Fibroblast of villous mesenchyme (primary cell): ENCODE measurements at places on chromosomes 3 and 15.

- no peak for DNase-seq
These were observed 102.4 kb downstream of the MSL2 start for GRCh38 chr3:136093771-136094170.

DNA sequence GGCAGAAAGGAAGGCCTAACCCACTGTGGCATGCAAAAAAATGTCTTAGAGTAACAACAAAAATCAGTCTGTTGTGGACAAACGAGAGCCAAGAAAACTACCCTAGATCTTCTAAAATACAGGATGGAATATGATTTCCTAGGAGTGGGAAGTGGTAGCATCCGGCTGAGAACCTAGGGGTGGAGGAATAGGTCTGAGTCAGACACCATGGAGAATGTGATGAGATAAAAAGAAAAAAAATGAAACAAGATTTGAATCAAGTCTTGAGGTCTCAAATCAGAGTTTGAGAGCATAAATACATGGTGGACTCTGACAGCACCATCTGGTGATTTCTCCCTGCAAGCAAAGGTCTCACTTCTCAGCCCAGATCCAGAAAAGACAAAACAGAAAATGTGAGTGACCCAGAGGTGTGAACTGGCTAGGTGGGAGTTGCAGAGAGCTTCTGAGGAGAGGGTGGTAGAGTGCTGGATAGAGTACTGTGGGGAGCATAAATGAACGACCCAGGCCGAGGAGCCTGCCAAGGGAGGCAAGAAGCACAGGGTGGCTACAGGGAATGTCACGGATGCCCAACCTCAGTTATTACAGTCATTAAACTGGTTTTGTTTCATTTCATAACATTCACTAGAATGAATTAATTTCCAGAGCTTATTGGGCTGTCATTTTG, 27.6 kb upstream of the VEPH1 start:
- no peak for DNase-seq

DNA sequence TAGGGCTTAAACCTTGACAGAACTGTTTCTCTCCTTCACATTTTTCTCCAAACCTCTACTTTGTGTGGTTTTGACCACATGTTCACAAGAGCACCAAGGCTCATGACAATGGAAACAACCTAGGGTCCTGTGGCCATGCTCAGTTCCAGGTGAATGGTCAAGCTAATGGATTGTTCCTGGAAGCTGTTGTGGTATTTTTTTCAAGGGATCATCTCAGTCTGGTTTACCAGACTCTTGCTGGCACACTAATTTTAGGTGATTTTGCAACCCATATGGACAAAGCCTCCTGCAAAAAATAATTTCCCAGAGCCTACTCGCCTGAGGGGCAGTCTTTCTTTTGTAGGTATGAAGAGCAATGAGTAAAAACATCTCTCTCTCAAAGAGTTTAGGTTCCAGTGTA, 67.2 kb downstream of the LSAMP start:
- DNase-seq, result no peak

DNA sequence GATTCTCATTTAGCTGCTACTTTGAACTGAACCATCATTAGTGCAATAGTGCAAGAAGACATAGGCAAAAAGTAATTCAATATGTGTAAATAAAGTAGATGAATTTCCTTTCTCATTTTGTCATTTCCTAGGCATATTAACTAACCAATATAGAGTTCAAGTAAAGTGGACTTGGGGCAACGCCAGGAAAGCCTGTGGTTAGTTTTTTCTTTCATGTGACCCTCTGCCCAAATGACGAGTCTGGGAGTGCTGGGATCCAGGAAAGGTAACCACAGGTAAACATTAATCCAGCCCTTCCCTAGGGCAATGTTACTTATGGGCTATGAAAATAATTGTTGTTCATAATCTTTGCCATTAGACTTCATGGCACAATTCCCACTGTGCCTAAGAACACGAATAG, 181.0 kb downstream of the VPS13C start:
- no peak for DNase-seq

DNA sequence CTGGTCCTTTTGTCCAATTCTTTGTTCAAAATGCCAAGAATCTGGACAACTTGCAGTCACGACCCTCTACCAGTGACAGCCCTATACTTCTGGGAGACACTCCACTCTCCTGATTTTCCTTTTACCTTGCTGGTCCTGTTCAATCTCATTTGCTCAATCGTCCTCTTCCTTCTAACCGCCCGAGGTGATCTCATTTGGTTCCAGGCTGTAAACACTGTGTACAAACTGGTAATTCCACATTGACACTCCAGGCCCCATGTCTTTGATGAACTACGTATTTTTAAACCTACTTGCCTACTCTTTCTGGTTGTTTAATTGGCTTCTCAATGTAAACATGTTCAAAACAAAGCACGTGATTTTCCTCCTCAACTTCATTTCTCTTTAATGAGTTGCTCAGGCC, 23.7 kb upstream of the C3orf49 start:
- no peak for DNase-seq

GRCh38 chr3:193030276-193030675, 112.6 kb upstream of the MB21D2 start:
- peak; percentile 10 for DNase-seq

GRCh38 chr15:32880642-32881041, 162.8 kb downstream of the GREM1 start:
- no peak for DNase-seq

- no peak for DNase-seq
These were observed at the start of gene TNFAIP8L3 for GRCh38 chr15:51094606-51095569. TNFAIP8L3 (minus strand) TSS chr15:51094906; CDS start chr15:51094595, 311 bp downstream.

- no peak for DNase-seq
These were observed 14.1 kb upstream of the SH3BP5 start for GRCh38 chr3:15346516-15346915.

DNA sequence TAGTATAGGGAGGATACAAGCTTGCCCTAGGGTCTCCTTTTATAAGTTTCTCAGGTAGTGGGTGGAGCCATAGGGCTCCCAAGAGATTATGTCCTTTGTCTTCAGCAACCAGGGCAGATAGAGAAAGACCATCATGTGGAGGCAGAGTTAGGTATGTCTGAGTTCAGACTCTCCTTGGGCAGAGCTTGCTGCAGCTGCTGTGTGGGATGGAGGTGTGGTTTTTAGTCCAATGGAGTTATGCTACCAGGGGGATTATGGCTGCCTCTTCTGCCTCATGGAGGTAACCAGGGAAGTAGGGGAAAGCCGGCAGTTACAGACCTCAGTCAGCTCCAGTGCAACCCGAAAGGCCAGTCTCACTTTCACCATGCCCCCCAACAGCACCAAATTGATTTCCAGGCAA, 220.5 kb downstream of the NECTIN3 start:
- no peak for DNase-seq

DNA sequence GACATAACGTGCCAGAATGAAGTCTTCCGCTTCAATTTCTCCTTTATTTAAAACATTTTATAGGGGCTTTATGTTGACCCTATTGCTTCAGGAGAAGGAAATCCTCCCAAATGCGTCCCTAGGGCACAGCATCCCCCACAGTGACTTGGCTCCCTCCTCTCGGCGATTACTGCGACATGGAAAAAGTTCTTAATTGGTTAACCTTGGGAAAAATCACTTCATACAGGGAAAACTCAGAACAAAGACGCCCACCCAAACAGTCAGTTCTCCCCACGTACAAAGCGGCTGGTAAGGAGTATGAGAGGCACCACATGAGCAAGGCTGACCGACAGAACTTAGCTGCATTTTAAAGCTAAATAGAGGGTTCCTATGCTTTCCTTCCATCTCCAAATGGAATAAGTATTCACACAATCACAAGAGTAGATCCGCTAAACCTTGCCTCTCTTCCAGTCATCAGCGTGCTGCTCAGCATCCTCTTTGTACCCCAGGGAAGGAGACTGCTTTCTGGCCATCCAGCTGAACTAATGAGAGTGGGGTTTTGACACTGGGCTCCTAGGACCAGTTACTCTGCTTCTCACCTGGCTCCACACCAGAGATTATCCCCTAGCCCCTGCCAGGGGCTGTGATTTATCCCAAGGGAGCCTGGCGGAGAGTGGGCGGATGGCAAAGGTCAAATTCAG, 415.3 kb upstream of the WNT5A start:
- no peak for DNase-seq

DNA sequence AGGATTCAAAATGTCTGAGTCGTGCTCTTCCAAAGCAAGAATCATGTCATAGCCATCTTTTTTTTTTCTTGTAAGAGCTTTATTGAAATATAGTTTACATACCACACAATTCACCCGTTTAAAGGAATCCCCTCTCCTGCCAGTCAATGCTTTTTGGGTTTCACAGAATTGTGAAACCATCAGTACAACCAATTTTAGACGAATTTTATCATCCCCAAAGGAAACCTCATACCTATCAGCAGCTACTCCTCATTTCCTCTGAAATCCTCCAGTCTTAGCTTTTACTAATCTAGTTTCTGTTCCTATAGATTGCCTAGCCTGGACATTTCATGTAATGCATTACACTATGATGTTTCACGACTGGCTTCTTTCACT, 39.6 kb downstream of the ADIPOQ start:
- no peak for DNase-seq

DNA sequence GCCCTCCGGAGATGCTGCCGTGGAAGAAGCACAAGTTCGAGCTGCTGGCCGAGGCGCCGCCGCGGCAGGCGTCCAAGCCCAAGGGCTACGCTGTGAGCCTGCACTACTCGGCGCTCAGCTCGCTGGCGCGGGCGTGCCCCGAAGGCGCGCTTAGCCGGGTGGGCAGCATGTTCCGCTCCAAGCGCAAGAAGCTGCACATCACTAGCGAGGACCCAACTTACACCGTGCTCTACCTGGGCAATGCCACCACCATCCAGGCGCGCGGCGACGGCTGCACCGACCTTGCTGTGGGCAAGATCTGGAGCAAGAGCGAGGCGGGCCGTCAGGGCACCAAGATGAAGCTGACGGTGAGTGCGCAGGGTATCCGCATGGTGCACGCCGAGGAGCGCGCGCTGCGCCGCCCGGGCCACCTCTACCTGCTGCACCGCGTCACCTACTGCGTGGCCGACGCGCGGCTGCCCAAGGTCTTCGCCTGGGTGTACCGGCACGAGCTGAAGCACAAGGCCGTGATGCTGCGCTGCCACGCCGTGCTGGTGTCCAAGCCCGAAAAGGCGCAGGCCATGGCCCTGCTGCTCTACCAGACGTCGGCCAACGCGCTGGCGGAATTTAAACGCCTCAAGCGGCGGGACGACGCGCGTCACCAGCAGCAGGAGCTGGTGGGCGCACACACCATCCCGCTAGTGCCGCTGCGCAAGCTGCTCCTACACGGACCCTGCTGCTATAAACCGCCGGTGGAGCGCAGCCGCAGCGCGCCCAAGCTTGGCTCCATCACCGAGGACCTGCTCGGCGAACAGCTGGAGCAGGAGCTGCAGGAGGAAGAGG, 1.3 kb downstream of the FAM43A start:
- DNase-seq, result peak; percentile 55
